ENCODE measurements at places on chromosomes 1 and 21. TPM values are rescaled to one million over a fixed set of nuclear protein-coding genes. Genes with fewer than 3 reads are reported as not detected.
A peak's percentile ranks its signal among the peaks of the same experiment; 100 is the strongest.

DNA sequence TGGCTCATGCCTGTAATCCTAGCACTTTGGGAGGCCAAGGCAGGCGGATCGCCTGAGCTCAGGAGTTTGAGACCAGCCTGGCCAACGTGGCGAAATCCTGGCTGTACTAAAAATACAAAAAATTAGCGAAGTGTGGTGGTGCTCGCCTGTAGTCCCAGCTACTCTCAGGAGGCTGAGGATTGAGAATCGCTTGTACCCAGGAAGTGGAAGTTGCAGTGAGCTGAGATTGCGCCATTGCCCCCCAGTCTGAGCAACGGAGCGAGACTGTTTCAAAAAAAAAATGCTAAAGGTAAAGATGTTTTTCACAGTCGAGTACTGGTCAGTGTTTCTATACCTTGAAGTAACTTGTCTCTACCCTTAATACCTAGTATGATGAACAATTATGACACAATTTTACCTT, 11.1 kb downstream of the GLRX2 start:
- H3K4me1 ChIP-seq, result no peaks in the 10 kb centered on the region
- H3K36me3 ChIP-seq, result peaks cover 13% of the 10 kb centered on the region
- no peak overlapping the region for H3K27ac ChIP-seq
- no peaks in the 10 kb centered on the region for H3K27me3 ChIP-seq
- no peak overlapping the region for H3K4me3 ChIP-seq
- no peak for DNase-seq

The LCE1C gene
- total RNA-seq, result not detected

DNA sequence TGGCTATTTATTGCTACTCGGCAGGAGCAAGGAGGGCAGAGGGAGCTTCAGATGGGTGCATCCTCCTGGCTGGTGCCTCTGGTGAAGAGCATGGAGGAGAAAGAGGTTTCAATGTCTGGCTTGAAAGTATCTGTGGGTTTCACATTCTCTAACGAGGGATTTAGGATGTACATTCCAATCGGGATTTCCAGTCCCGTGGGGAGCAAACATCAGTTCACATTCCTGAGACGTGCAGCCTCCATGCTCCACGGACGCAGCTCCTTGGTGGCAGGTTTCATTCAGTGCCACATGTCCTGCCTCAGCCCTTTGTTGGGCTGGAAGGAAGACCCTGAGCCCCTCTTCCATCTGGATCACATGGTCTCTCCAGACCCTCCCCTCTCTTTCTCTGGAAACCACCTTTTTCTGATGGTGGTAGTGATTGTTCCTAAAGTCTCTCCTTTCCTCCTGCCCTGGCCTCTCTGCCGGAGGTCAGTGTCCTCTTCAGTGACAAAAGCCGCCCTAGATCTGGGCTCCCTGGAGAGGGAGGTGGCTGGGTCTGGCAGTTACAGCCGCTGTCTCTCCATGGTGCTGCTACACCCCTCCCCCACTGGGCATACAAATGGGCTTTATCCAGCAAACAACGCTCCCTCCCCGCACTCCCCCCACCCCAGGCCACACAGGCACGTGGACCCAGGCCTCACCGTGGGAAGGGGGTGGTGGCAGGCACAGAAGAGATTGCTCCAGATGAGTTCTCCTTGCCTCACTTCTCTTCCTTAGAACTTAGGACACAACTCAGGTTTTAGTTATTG, 826 bp upstream of the CA14 start:
- peak overlapping the region; percentile 55 for H3K4me3 ChIP-seq
- peaks cover 19% of the 10 kb centered on the region for H3K27me3 ChIP-seq
- DNase-seq, result no peak
- no peaks in the 10 kb centered on the region for H3K36me3 ChIP-seq
- no peak overlapping the region for H3K27ac ChIP-seq

DNA sequence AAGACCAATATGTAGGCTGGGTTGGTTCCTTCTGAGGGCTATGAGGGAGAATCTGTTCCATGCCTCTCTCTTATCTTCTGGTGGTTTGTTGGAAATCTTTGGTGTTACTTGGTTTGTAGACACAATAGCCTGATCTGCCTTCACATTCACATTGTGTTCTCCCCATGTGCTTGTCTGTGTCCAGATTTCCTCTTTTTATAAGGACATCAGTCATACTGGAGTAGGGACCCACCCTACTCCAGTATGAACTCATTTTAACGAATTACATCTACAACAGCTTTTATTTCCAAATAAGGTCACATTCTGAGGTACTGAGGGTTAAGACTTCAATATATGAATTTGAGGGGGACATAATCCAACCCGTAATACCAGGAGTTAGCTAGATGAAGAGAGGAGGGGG, 75.9 kb downstream of the DISP1 start:
- H3K27ac ChIP-seq, result no peak overlapping the region
- peaks cover 1% of the 10 kb centered on the region for H3K36me3 ChIP-seq
- no peak for DNase-seq
- peaks cover 14% of the 10 kb centered on the region for H3K4me1 ChIP-seq
- no peak overlapping the region for H3K4me3 ChIP-seq
- no peaks in the 10 kb centered on the region for H3K27me3 ChIP-seq

Data from activated naive CD4-positive, alpha-beta T cell treated with anti-CD3 and anti-CD28 coated beads for 36 hours (primary cell).